IMR-90 (cell line): ENCODE measurements at places on chromosomes 13 and 19. TPM values are rescaled to one million over a fixed set of nuclear protein-coding genes. Genes with fewer than 3 reads are reported as not detected.
A peak's percentile ranks its signal among the peaks of the same experiment; 100 is the strongest.

GRCh38 chr13:94677799-94678198, 34.5 kb downstream of the SOX21 start:
- H3K27me3 ChIP-seq: peaks cover 24% of the 10 kb centered on the region
- no peaks in the 10 kb centered on the region for H3K36me3 ChIP-seq
- no peak for DNase-seq
- no peak overlapping the region for H3K4me3 ChIP-seq
- no peaks in the 10 kb centered on the region for H3K4me1 ChIP-seq

The LRRC4B gene
- total RNA-seq: not detected in 2 replicates

GRCh38 chr13:87671753-87672605, 808 bp downstream of the SLITRK5 start:
- H3K4me1 ChIP-seq: no peaks in the 10 kb centered on the region
- peak overlapping the region; percentile 13; the same call in 1 of the 2 replicates for H3K4me3 ChIP-seq
- DNase-seq: no peak
- H3K36me3 ChIP-seq: no peaks in the 10 kb centered on the region
- peaks cover 25% of the 10 kb centered on the region for H3K27me3 ChIP-seq
- no peak overlapping the region for H3K27ac ChIP-seq

The PSG2 gene
- total RNA-seq: 0.18 and 0.28 TPM in 2 replicates

- H3K4me1 ChIP-seq: no peaks in the 10 kb centered on the region
- no peak overlapping the region for H3K4me3 ChIP-seq
- no peak overlapping the region for H3K27ac ChIP-seq
- H3K36me3 ChIP-seq: no peaks in the 10 kb centered on the region
Observed at GRCh38 chr13:89796196-89796595, 1551.3 kb upstream of the MIR17HG start.

DNA sequence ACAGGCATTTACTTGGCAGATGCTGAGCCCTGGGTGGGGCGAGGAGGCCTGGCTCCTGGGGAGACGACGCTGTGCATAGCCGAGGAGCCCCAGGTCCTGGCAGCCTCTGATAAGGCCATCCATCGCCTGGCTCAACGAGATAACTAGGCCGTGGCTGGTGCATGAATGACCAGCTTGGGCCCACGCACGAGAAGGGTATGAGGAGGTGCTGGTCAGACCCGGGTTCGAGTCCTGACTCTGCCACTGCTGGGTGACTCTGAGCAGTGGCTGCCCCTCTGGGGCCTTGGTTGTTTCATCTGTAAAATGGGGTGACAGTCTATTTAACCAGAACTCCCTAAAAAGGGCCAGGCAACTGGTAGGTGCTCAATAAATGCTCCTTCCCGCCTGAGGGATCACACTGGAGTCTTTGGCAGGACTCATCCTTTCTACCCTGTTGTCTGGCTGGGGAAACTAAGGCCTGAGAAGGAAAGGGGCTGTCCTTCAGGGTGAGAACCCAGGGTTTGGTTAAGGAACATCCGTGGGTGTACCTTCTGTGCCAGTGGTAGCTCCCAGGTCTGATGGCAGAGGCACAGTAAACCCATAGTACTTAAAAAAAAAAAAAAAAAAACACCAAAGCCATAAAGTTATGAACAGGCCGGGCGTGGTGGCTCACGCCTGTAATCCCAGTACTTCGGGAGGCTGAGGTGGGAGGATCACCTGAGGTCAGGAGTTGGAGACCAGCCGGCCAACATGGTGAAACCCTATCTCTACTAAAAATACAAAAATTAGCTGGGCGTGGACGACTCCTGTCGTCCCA, 8.1 kb upstream of the ARRDC2 start:
- H3K27me3 ChIP-seq: no peaks in the 10 kb centered on the region; the same call in 1 of the 2 replicates
- no peak for DNase-seq
- H3K27ac ChIP-seq: no peak overlapping the region; the same call in 1 of the 2 replicates
- H3K4me3 ChIP-seq: no peak overlapping the region
- H3K4me1 ChIP-seq: no peaks in the 10 kb centered on the region

DNA sequence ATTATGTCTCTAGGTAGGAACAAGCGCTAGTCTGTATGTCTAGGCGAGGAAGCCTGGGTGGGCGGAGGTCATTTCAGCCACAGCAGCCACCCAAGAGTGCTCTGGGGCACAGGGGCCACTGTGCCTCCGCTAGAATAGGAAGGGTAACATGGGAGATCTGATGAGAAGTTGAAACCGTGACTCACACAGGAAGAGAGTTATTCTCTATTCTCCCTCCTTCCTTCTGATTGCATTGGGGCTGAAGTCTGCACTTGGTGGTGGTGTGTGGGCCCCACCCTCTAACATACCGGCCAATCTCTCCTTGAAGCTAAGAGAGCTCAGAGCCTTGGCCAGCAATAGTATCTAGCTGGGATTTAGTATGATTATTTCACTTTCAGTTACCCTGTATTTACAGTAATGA, 20.3 kb upstream of the GGACT start:
- H3K27ac ChIP-seq: no peak overlapping the region
- no peaks in the 10 kb centered on the region for H3K27me3 ChIP-seq
- H3K4me3 ChIP-seq: no peak overlapping the region
- H3K4me1 ChIP-seq: no peaks in the 10 kb centered on the region
- peaks cover 12% of the 10 kb centered on the region; the same call in 1 of the 2 replicates for H3K36me3 ChIP-seq
- no peak for DNase-seq

DNA sequence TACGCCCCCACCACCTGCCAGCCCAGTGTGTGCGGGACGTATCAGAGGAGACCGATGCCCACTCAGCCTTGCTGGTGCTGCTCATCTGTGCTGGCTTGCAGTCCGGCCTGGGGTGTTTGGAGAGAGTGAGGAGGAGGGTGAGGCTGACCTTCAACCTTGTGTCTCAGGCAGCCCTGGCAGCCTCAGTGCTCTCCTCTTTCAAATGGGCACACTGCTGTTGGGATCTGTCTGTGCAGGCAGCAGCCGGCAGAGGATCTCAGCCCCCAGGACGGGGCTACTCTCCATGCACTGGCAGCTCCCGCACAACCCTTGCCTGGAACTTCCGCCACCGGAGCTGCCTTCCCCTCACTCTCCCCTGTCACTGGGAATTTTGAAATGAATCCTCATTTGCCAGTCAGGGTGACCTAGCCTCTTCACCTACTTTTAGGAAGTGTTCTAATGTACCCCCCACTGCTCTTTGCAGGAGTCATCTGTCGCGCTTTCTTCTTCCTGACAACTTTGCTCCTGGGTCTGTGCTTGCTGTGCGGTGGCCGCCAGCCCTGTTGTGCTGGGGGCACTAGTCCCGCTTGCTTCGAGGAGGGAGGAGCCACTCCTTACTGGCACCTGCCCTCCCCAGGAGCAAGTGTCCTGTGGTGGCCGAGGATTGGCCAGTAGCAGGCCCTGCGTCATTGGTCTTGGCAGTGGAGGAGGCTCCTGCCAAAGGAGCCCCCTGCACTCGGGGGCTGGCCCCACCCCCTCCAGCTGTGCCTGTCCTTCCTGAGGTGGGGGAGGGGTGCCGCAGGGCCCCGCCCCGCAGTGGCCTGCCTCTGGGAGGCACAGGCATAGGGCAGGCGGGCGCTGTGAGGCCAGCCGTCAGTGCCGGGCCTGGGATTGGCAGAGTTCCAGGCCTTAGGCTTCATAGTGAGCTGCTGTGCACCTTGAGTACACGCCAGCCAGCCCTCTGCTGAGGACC, 53.4 kb downstream of the TSSK6 start:
- peaks cover 19% of the 10 kb centered on the region for H3K36me3 ChIP-seq
- H3K27me3 ChIP-seq: no peaks in the 10 kb centered on the region
- H3K27ac ChIP-seq: peak overlapping the region; percentile 69
- H3K4me1 ChIP-seq: peaks cover 66% of the 10 kb centered on the region
- DNase-seq: no peak

DNA sequence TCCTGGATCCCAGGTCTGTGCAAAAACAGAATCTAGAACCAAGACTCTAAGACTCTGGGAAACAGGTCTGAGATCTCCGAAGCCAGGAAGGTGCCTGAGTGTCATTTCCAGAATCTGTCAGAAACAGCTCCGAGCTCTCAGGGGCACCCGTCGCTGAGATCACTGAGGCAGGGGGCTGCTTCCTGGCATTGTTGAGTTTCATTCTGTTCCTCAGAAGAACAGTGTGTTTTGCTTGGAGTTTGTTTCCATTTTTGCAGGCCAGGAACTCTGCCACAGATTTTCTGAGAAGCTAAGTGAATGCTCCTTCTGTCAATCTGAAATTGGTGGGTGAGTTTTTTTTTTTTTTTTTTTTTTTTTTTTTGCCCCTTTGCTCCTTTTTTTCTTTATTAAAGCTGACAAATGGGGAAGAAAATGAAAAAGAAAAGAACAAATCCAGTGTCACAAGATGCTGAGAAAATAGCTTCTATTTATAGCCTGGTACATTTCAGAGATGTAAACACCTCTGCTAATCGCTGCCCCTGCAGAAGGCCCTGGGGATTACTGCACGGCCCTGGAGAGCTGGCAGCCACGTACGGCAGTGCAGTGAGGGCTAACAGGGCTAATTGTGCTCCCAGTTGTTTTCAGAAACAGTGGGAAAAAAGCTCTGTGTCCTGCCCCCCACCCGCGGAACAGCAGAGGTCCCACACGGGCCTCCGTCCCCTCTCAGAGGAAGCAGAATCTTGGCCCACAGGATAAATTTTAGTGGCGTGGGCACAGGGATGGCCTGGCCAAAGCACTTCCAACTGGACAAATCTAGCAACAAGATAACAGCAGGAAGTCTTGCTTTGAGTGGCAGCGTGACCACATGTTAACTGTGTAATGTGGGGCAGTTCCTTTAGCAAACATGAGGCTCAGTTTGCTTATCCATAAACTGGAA, 237.6 kb upstream of the IRS2 start:
- H3K4me3 ChIP-seq: no peak overlapping the region
- H3K36me3 ChIP-seq: no peaks in the 10 kb centered on the region
- H3K27me3 ChIP-seq: no peaks in the 10 kb centered on the region
- H3K27ac ChIP-seq: peak overlapping the region; percentile 5; the same call in 1 of the 2 replicates
- DNase-seq: peak; percentile 68
